ENCODE measurements at places on chromosomes 2 and 18.

DNA sequence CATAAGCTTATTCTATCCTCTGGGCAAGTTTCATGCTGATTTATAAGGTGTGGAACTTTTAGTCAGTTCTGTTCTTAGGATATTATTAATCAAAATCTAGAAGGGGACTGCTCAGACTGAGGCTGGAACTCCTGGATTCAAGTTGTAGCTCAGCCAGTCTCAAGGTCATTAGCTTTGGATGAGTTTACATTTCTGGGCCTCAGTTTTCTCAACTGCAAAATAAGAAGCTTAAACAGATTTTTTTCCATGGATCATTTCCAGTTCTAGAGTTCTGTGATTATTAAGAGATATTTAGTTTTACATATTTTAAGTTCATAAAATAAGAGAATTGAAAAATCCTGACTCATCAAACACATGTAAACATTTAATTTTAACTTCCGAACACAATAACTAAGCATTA, 442.5 kb upstream of the PKDCC start:
- no peak for DNase-seq

GRCh38 chr2:163884416-163884815, 148.6 kb upstream of the FIGN start:
- no peak for DNase-seq

GRCh38 chr18:34611904-34612303, 98.2 kb upstream of the DTNA start:
- DNase-seq: no peak

DNA sequence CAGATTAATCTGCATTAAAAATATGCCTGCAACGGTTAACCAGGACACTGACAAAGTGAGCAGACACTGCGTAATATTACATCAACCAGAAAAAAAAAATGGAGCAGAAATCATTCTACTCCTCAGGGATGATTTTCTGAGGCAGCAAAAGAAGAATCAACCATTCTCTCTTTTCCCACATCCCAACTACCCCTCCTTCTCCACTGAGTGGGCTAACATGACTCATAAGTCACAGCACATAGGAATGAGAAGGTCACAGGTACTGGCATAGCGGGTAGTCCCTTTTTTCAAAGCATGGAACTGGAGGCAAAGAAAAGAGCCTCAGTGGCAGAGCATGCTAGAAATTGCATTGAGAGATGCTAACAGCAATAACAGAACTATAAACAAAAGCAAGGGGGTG, 54.3 kb upstream of the TSPYL6 start:
- no peak for DNase-seq

GRCh38 chr18:60537074-60537473, 164.5 kb upstream of the MC4R start:
- DNase-seq: no peak

- DNase-seq: no peak
These were observed 21.8 kb upstream of the RPIA start for GRCh38 chr2:88669482-88670214.

DNA sequence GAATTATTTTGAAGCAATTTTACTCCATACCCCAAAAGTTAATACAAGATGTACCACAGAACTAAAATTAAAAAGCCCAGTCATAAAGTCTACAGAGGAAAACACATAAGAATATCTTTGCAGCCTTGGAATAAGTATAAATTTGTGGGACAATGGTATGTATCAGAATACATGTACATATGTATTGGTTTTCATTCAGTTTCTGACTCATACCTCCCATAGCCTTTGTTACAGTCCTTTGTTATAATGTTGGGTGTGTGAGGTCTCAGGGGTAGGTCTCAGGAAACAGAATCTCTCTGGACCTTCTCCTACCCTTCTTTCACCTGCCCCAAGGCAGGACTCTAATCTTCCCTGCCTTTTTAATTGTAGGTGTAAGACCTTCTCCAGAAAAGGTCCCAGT, 1370.7 kb upstream of the CDH2 start:
- no peak for DNase-seq

GRCh38 chr2:222752746-222753145, 81.3 kb downstream of the MOGAT1 start:
- no peak for DNase-seq

DNA sequence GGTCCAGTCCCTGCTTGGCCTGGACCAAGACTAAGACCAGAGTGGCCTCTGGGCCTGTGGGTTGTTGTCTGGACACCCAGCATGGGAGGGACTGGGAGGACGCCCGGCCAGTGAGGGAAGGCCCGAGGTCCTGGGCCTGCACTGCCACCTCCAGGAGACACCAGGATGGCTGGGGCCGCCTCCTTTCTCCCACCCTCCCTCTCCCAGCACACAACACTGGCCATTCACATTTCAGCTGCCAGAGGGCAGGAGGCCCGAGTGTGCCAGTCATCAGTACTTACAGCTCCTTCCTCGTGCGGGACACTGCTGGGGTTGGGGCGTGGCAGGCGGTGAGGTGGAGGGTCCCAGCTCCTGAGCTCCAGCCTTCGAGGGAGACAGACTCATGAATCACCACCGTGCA, 133.5 kb downstream of the ASB1 start:
- DNase-seq: no peak

GRCh38 chr2:134590679-134591078, 128.1 kb downstream of the TMEM163 start:
- no peak for DNase-seq

DNA sequence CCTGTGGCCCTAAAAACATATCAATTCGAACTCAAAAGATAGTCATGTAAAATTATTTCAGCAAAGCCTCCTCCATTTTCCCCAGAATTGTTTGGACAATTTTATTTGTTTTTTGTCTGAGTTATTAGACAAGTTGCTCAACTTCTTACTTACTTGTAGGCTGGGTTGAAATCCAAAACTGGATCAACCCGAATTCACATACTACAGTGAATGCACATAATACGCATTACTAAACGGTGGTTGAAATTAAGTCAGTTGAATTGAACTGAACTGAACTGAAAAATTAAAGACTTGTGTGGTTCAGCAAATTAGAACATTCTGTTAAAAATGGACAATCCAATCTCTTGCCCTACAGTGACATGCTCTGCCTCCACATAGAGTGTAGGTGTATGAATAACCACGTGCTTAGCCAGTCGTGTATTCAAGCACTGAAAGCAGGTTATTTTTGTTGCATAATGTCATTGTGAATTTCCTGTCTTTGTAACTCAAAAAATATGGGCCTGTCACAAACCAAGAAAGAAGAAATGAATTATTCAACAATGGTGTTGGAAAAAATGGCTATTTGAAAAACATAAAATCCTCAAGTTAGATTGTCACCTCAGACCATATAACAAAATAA, 441.0 kb downstream of the TXNL1 start:
- DNase-seq: no peak

- DNase-seq: no peak
These were observed 56.5 kb downstream of the EMX1 start for GRCh38 chr2:72973566-72974435.

DNA sequence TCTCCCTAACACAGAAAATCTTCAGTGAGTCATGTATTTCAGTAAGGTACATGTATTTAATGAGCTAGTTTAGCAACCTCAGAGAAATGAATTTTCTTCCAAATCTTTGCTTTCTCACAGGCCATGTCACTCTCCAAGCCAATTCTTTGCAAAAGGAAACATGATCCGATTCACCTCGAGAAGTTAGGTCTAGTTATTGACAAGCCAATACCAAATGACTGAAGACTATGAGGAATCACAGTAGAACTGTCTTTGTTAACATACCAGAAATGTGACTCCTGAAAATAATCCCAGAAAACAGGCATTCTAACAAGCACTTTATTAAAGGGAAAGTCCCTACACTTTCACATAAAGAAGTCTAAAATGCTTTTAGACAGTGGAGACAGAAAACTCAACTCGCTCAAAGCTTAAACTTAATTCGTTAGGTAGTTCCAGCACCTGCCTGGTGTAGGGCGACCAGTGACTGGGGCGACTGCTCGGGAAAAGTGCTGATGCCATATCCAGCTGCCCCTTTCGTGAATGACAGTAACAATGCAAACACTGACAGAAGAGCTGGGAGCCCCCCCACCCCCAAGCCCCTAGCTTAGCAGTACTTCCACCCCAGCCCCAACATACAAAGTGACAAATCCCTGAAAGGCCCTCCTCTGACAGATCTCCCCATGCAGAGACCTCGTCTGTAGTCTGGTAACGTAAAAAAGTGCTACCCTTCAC, 1.8 kb downstream of the MEMO1 start:
- no peak for DNase-seq

GRCh38 chr2:48929571-48930301, 174.2 kb upstream of the LHCGR start:
- no peak for DNase-seq

DNA sequence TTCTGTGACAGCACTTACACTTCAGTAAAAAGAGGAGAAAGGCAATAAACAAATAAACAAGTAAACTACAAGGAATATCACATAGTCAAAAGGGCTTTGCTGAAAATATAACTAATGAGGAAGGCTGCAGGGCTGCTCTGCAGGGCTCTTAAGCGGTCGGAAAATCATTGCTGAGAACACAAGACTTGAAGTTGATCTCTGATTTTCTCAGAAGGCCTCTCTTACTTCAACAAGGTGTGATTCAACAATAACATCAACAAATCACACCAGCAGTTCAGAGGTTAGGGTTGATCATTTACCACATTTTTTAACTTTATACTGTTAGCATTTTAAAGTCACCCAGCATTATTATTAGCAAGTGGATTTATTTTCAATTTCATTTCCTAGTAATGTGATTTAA, 215.6 kb downstream of the ARHGAP15 start:
- no peak for DNase-seq

GRCh38 chr2:105744909-105745853, at the start of gene NCK2:
NCK2 (plus strand) TSS chr2:105744912; CDS start chr2:105855064, 110,152 bp downstream.
- DNase-seq: no peak

DNA sequence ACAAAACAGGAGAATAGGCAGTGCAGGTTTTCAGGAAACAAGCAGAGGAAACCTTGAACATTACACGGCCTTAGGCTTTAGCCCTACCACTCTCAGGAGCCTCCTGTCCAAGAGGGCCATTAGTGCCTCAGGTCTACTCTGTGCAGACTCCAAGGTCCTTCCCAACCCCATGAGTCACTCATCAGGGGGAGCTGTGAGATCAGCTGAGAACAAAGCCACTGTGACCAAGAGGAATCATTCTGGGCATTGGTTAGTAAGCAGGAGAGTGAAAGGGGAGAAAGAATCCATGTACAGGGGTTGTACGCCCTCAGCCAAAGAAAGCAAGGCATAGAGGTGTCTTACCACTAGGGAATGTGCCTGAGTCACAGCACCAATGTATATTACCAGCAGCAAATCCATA, 680.3 kb downstream of the DPP10 start:
- no peak for DNase-seq

- DNase-seq: no peak
These were observed 15.3 kb downstream of the KYNU start for GRCh38 chr2:142892715-142893114.

GRCh38 chr2:61962095-61962984, 56.9 kb downstream of the COMMD1 start:
- no peak for DNase-seq

DNA sequence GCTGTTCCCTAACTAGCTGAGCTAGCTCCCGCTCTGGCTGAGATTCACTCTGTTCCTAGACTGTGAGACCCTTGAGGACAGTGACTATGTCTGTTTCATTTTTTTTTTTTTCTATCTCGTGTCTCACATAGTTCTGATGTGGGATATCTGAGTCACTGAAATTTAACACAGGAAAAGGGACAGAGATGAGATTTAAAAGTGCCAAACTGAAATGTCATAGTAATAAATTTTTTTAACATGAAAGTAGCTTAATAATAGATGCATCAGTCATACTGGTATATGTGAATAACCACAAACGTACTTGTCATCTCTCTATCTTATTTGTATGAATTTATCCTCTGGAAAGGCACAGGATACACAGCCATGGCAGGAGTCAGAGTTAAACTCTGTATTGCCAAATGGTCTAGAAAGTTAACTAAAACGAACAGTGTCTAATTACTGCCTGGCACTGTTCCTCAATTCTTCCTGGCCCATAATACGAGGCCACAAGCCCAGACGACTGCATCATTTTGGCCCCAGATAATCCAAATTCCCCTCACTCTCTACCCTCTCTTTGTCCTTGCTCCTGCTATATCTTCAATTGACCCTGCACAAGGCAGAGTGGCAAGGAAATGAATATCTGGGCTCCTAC, 87.5 kb downstream of the SATB2 start:
- DNase-seq: no peak

- DNase-seq: no peak
These were observed 14.9 kb downstream of the ICOS start for GRCh38 chr2:203951366-203951902.

- no peak for DNase-seq
These were observed 24.4 kb downstream of the PUM2 start for GRCh38 chr2:20326163-20326780.

GRCh38 chr2:79982445-79982844, 322.1 kb downstream of the LRRTM1 start:
- DNase-seq: no peak

DNA sequence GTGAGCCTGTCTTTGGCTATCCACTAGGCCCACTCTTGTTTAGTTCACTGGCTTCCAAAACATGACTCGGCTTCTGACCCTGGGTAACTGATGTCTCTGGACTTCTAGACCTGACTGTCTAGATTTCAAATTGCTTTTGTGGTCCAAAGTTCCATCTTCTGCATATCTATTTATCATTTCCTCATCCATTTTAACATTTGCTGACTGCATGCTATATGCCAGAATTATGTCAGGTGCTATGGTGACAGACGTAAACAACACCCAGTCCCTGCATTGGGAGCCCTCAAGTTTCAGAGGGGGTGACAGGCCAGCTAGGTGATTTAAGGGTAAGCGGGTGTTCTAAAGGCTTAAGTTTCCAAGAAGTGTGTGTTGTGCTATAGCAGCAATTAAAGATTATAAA, 140.9 kb downstream of the PIEZO2 start:
- DNase-seq: no peak

GRCh38 chr2:74779265-74779558, 54.7 kb upstream of the HK2 start:
- no peak for DNase-seq

- no peak for DNase-seq
These were observed 5.7 kb downstream of the SERPINB8 start for GRCh38 chr18:63975628-63976027.

- no peak for DNase-seq
These were observed 7.1 kb upstream of the CERS6 start for GRCh38 chr2:168448980-168449379.

GRCh38 chr2:61288070-61288841, 126.3 kb downstream of the C2orf74 start:
- DNase-seq: no peak
